ENCODE measurements at places on chromosomes 13 and 19. TPM values are rescaled to one million over a fixed set of nuclear protein-coding genes. Genes with fewer than 3 reads are reported as not detected.

AZU1 gene
- total RNA-seq, result not detected

ZAR1L gene
- not detected for total RNA-seq

ELSPBP1 gene
- total RNA-seq, result not detected

FAM83E gene
- total RNA-seq, result 0.89 TPM

ZNF492 gene
- not detected for total RNA-seq

DPF1 gene
- 1.0 TPM for total RNA-seq

KDELR1 gene
- 134 TPM for total RNA-seq

COL5A3 gene
- total RNA-seq, result 0.98 TPM

C19orf47 gene
- total RNA-seq, result 14.9 TPM

BEST2 gene
- total RNA-seq, result 0.70 TPM

DNA sequence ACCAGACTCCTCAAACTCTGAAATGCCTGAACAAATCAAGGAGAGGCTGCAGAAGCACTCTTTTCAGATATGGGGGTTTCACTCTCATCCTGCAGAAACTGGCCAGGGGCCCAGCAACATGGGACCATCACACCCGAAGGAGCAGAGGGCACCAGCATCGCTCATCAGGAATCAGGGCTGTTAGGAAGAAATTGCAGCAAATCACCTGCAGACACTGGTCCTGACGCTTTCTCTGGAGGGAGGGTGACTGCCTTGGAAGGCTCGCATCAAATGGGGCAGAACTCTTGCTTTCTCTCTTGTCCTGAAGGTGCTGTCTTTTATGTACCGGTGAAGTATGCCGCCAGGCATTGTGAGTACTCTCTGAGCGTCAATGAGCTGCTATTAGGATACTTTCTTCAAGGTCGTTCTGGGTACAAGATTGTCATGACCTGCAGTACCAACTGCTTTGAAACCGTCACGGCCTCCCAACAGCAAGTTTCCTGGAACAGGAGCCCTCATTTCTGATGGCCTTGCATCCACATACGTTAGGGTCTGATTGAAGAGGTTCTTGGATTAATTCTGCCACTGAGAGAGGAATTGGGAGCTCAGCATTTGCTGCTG lies 155.7 kb upstream of the SOX1 start:
- no peak for DNase-seq

GRCh38 chr13:29923554-29924481 lies 73.4 kb upstream of the UBL3 start:
- peak; percentile 97 for DNase-seq

DNA sequence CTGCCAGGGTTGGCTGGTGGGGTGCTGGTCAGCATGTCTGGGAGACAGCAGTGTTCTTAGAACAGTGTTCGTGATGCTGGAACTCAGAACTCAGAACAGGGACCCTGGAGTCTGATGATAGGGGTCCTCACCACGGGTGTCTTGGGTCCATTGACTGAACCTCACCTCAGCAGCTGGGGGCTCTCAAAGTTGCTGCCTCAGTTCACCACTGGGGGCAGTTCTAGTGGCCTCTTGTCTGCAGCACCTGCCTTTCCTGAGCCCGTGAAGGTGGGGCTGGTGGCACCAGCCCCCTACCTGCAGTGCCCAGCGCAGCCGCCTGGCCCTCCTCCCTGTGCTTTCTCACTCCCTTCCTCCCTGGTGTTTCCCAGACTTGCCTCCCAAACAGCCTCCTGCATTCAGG lies 28.5 kb downstream of the SAFB start:
- no peak for DNase-seq

- peak; percentile 12 for DNase-seq
These were observed 121.7 kb downstream of the POSTN start for GRCh38 chr13:37476874-37477273.

GRCh38 chr13:23469951-23470421 lies 36.5 kb upstream of the SACS start:
- DNase-seq, result no peak

DNA sequence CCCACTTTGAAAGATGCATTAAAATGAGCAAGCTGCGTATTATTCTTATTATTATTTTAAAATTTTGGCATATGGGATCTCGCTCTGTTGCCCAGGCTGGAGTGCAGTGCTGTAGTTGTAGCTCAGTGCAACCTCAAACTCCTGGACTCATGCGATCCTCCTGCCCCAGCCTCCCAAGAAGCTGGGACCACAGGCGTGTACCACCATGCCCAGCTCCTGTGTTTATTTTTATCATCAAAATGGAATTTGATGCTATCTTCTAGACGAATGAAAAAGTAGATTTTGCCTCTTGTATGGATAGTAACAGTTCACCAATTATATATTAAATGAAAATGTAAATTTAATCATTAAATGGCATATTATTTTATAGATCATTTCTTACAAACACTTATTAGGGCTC lies 43.6 kb downstream of the COL4A1 start:
- no peak for DNase-seq

GRCh38 chr19:619286-620002 lies 13.9 kb downstream of the POLRMT start:
- no peak for DNase-seq

DNA sequence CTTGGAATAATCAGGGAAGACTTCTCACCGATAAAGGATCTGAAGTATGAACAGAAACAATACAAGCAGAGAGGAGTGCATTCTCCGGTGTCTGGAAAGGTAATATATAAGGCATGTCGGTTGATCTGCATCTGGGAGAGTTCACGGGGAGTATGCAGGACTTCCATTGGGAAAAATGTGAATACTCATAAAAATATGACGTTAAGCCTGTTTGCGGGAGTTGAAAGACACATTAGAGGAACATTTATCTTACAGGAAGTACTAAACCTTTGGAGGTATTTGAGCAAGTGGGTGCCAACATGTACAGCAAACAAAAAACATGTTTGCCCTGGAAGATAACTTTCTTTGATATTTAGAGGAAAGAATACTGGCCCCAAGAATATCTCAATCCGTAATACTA lies 286.8 kb downstream of the SLITRK6 start:
- no peak for DNase-seq

- DNase-seq, result no peak
These were observed 549.0 kb downstream of the KCTD12 start for GRCh38 chr13:76336889-76337844.

DNA sequence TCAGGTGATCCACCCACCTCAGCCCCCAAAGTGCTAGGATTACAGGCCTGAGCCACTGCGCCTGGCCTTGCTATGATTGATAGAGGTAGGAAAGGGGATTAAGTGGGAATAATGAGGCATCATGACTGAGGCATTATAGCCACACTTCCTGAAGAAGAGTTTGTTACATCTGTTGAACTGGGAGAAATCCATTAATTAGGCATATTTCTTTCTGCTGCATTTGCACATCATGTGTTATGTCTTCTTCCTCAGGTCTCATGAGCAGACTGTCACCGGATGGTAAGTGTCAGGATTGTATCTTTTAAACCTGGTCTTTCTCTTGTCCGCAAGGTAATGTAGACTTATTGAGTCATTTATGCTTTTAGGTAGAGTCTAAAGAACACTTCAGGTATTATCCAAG lies 12.2 kb downstream of the EDDM13 start:
- no peak for DNase-seq

GRCh38 chr19:15254547-15254946 lies 22.3 kb upstream of the EPHX3 start:
- no peak for DNase-seq

DNA sequence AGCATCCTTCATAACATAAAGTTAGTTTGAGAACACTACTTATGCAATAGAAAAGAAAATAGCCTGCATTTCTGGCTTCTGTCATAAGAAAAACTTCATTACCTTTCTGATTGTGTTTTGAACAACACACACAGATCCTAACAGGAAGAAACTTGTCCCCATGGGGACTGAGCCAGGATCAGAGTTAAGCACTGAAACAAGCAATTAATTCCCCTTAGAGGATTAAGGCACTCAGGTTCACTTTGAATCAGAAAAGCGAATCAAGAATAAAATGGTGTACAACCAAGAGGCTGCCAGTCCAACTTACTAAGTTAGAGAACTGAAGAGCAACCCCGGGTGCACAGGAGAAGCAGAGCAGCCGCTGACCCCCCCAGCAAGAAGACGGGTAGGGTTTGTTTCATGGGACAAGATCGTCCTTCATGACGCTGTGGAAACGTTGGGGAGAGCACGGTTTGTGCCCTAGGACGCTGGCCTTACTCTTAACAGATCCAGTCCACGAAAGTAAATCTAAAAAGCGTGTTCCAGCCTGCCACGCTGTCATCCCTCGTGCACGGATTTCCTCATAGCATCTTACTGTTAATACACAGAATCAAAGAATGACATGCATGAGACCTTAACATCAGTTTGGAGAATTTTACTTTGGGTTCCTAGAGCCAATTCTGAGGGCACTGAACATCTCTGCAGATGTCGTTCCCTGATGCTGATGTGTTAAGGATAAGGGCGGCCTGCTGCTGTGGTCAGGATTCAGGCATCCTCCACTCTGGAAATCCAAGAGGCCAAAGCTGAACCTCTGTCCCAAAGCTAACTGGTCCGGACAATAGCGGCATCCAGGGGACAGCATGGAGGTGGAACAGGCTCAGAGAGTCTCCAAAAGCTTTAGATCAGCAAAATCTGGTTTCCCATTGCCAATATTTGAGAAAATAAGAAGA lies 46.4 kb downstream of the GGACT start:
- DNase-seq, result no peak

GRCh38 chr19:41910240-41910991 lies 17.8 kb downstream of the ERFL start:
- DNase-seq, result peak; percentile 14

DNA sequence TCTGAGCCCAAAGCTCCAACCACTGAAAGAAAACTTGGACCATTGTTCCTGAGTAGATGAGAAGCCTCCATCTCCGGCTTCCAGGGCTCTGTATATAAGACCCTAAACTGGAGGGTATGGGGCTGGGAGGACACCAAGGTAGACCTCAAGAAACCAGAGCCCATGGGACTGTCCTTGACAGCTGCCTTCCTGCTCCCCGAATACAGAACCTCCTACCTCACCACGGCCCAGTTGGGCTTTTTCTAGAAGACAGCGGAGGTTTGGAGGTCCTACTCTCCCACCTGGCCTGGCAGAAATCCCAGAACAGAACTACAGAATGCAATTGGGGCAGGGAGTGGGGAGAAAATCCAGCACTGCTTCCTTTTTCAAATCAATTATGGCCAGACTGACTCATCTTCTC lies 177.3 kb upstream of the ZNF507 start:
- DNase-seq, result no peak

- no peak for DNase-seq
These were observed 29.5 kb downstream of the UPF1 start for GRCh38 chr19:18861235-18861634.

- DNase-seq, result no peak
These were observed 20.7 kb downstream of the TBC1D4 start for GRCh38 chr13:75461314-75461713.

- peak; percentile 80 for DNase-seq
These were observed 2.1 kb upstream of the HOOK2 start for GRCh38 chr19:12777217-12778016.

DNA sequence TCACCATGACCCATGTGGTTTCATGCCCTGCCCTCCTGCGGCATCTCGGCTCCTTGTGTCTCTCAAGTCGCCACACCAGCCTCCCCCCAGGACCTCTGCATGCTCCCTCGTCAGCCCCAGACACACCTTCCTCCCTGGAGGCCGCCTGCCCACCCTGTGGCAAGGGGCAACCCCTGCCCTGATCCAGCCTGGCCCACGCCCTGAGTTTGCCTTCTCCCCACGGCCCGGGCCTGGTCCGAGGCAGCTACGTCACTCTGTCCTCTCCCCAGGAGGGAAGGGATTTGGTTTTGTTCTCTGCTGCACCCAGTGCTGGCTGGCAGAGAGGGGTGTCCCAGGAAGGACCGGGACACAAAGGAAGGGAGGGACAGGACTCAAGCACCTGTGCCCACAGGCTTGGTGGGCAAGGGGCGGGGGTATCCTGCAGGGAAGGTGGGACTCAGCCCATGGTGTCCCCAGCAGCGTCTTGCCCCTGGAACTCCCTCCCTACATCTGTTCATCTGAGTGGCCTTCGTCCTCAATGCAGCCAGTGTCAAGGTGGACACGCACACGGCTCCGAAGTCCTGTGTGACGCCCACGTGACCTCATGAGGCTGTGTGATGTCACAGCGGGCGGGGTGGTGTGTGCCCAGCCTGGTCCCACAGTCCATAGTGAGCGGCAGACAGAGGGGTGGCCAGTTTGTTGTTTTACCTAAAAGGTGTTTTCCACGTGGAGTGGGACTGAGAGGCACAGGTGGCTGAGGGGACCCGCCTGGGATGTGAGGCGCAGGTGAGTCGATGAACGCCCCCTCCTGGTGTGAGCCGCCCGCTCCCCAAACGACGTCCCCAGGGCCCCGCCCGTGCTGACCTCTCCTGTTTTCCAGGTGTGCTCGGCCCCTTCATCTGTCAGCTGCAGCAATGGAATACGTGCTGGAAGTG lies at the start of gene TEX29:
Gene TEX29 (plus strand): TSS at position 645 of the 914 bp plus-strand sequence. CDS start 249 bp downstream, at position 894.
- no peak for DNase-seq

DNA sequence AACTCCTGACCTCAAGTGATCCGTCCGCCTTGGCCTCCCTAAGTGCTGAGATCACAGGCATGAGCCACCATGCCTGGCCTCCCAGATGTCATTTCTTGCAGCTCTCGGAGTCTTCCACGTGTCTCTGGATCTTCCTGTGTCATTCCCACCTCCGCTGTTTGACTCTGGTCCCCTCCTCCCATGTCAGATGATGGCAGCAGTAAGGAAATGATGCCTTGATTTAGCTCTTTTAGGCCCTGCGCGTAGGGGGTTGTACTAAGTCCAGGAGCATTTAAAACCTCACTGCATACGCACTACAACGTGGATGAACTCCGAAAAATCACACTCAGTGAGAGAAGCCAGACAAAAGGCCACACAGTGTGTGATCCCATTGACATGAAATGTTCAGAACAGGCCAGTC lies 113.1 kb downstream of the GNG7 start:
- no peak for DNase-seq

DNA sequence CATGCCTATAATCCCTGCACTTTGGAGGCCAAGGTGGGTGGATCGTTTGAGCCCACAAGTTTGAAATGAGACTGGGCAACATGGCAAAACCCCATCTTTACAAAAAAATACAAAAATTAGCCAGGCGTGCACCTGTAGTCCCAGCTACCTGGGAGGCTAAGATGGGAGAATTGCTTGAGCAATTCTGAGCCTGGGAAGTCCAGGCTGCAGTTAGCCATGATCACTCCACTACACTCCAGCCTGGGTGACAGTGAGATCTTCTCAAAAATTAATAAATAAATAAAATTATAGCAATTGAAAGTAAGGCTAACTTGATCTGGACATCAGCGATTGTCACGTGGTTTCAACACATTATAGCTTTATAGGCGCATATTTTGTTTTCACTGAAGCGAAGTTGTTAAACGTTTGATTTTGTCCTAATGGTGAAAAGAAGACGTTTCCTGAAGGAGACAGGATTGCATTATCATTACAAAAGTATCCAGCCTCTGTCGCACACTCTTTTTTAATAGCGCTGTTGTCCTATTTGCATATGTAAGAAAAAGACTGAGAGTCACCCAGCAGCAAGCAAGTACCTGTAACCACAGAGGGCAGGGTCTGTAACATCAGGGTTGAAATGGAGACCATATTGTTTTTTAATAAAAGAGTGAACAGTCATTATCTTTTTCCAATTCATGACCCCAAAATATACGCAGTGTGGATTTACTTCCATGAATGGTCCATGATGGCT lies 335.7 kb downstream of the DCT start:
- no peak for DNase-seq

GRCh38 chr13:101626925-101627555 lies 174.6 kb downstream of the ITGBL1 start:
- no peak for DNase-seq

GRCh38 chr13:110856942-110857835 lies 57.7 kb downstream of the ANKRD10 start:
- no peak for DNase-seq

GRCh38 chr13:109998684-109999533 lies 212.5 kb upstream of the IRS2 start:
- DNase-seq, result peak; percentile 95

GRCh38 chr19:27971071-27971470 lies 1241.9 kb downstream of the UQCRFS1 start:
- no peak for DNase-seq

GRCh38 chr13:98875146-98875729 lies 102.6 kb downstream of the DOCK9 start:
- DNase-seq, result no peak

Measured in MCF 10A (cell line).